ENCODE measurements at places on chromosomes 3 and 15.

GRCh38 chr15:74489518-74490338 lies 28.8 kb upstream of the UBL7 start:
- DNase-seq = peak; percentile 46
- H3K36me3 ChIP-seq = no peaks in the 10 kb centered on the region
- H3K4me3 ChIP-seq = no peak overlapping the region
- no peak overlapping the region for H3K27ac ChIP-seq
- H3K27me3 ChIP-seq = no peaks in the 10 kb centered on the region

- peak overlapping the region; percentile 89 for H3K27ac ChIP-seq
- H3K4me1 ChIP-seq = peaks cover 39% of the 10 kb centered on the region
- peak overlapping the region; percentile 84 for H3K4me3 ChIP-seq
- H3K36me3 ChIP-seq = no peaks in the 10 kb centered on the region
- H3K27me3 ChIP-seq = peaks cover 46% of the 10 kb centered on the region
- DNase-seq = no peak
Observed at GRCh38 chr15:82044373-82045178, 1.2 kb downstream of the MEX3B start.

DNA sequence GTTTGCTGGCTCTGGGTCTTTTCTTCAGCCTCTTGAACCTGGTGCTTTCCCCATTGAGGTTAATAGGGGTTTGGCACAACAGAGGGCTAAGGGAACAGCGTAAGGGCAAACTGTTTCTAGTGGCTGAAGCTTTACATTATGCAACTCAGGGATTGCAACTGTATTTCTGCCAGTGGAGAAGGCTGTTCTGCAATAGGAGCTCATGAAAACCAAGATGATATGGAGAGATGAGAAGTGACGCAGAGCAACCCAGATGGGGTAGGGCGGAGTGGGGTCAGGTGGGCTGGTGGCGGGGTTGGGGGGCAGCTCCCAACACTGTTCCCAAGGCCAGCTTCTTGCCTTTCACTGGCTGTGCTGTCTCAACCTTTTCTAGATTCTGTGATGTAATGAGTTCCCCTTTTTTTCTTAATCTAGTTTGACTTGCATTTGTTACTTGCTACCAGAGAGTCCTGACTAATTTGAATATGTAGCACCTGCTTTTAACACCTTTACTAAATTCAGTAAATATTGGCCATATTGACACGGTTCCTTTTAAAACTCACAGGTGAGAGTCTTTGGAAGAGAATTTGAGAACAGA lies 7.2 kb downstream of the GXYLT2 start:
- no peaks in the 10 kb centered on the region for H3K27me3 ChIP-seq
- no peaks in the 10 kb centered on the region for H3K36me3 ChIP-seq
- no peak for DNase-seq
- peaks cover 3% of the 10 kb centered on the region for H3K4me1 ChIP-seq
- H3K27ac ChIP-seq = no peak overlapping the region

DNA sequence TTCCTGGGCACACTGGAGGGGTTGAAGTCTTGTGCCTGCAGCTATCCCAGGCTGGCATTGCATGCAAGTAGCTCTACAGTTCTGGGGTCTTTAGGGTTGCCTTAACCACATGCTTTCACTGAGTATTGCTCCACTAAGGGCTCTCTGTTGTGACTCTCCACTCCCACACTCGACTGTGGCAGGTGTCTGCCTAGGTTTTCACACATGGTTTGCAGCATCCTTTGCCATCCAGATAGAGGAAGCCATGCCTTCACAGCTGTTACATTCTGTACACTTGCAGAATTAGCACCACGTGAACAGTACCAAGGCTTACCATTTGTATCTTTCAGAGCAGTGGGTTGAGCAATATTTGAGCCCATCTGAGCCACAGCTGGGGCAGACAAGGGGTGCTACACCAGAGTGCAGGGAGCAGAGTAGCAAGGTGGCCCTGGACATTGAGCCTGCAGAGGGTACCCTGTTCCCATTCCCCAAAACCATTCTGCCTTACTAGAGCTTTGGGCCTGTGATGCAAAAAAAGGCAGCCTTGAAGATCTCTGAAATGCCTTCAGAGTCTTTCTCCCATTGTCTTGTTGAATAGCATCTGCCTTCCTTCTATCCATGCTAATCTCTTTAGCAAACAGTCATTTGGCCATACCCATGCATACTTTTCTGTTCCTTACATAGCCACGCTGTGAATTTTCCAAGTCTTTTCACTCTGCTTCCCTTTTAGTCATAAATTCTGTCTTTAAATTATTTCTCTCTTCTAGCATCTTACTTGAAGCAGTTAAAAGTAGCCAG lies 95.2 kb upstream of the PLCL2 start:
- no peaks in the 10 kb centered on the region for H3K36me3 ChIP-seq
- H3K27me3 ChIP-seq = no peaks in the 10 kb centered on the region
- no peak overlapping the region for H3K4me3 ChIP-seq
- no peak for DNase-seq
- H3K27ac ChIP-seq = no peak overlapping the region

GRCh38 chr15:95278532-95279245 lies 1047.3 kb downstream of the MCTP2 start:
- H3K4me3 ChIP-seq = no peak overlapping the region
- peaks cover 40% of the 10 kb centered on the region for H3K4me1 ChIP-seq
- no peak for DNase-seq
- peak overlapping the region; percentile 79 for H3K27ac ChIP-seq
- no peaks in the 10 kb centered on the region for H3K36me3 ChIP-seq

DNA sequence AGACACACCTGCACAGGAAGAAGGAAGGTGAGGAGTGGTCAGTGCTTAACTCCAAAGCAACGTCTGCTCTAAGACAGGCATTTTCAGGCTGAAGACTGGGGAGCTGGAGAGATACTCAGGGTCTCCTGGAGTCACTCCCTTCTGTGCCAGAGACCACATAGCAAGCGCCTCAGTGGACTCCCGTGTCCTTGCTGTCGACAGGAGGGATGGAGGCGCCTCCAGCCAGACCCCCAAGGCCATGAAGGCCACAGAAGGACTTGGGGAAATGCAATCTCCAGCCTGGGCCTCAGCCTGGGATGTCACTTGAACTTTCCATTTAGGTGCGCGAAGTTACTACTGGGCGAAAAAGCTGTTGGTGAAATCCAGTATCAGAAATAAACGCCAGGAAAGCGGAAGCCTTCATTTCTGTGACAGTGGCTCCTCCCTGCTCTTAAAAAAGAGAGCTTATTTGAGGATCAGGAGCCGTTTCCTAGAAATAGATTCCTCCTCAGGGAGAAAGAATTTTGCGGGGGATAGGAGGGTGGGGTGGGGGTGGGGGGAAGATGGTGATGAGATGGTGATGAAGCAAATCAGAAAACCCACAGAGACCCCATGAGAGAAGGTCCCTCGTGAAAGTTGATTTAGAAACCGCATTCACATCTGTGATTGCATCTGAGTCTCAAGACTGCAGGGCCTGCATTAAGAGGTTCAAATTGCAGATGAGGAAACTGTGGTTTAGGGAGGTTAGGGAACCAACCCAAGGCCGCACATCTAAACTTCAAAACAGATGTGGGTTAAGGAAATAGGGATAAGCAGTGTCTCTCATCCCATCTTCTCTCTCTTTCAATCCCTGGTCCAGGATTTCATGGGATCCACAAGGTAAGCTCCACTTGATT lies 78.8 kb downstream of the ATP2B2 start:
- no peak overlapping the region for H3K27ac ChIP-seq
- DNase-seq = no peak
- H3K27me3 ChIP-seq = no peaks in the 10 kb centered on the region
- no peak overlapping the region for H3K4me3 ChIP-seq
- no peaks in the 10 kb centered on the region for H3K36me3 ChIP-seq
- no peaks in the 10 kb centered on the region for H3K4me1 ChIP-seq

DNA sequence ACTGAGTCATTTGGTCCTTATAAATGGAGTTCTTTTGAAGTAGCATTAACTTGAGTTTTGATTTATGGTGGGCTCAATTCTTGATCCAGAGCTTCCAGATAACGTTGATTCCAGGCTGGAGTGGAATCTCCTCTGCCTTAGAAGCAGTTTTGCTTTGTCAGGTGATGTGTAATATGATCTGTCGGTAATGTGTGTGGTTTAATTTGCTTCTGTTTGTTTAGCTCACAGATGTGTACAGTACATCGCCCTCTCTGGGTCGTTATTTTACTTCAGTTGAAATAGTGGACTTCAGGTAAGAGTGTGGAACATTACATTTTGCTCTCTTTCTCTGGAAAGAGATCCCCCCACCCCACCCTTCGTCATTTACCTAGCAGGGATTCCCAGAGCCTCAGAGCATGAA lies 23.1 kb downstream of the C3orf52 start:
- H3K27ac ChIP-seq = no peak overlapping the region
- H3K27me3 ChIP-seq = no peaks in the 10 kb centered on the region
- peaks cover 6% of the 10 kb centered on the region for H3K4me1 ChIP-seq
- peaks cover 49% of the 10 kb centered on the region for H3K36me3 ChIP-seq
- H3K4me3 ChIP-seq = no peak overlapping the region

- H3K4me1 ChIP-seq = peaks cover 38% of the 10 kb centered on the region
- H3K27me3 ChIP-seq = no peaks in the 10 kb centered on the region
- no peaks in the 10 kb centered on the region for H3K36me3 ChIP-seq
Observed at GRCh38 chr15:34334672-34335071, 2.9 kb downstream of the SLC12A6 start.

DNA sequence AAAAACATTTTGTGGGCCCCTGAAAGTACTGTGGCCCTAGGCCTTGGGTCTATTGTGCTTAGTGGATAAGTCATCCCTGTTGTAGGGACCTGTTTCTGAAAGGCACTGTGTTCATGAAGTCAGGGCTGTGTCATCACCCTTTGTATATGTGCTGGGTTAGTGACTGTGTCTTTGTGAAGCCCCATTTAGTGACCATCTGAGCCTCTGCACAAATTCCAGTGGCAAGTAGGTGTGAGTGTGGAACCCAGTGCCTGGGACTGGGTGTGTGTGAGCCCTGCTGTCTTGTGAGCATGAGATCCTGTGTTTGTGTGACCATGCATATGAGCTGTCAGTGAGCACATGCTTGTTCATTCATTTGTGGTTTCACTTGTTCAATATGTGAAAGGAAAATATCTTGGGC lies 1.2 kb upstream of the HYAL1 start:
- H3K4me3 ChIP-seq = no peak overlapping the region
- no peak overlapping the region for H3K27ac ChIP-seq
- peaks cover 25% of the 10 kb centered on the region for H3K4me1 ChIP-seq
- no peak for DNase-seq
- H3K36me3 ChIP-seq = no peaks in the 10 kb centered on the region

DNA sequence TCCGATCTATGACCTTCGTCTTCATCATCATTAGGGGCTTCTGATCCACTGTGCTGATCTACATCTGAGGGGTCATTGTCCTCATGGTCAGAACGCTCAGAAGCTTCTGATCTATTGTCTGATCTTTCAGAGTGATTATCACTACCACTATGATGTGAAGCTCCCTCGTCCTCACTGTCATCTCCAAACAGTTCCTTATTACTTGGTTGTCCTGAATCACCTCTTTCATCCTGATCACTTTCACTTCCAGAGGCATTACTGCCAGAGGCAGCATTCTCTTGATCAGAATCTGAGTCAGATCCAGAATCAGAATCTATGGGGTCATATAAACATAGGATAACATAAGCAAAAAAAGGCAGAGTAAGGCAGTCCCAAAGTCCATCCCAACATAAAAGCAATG lies 5.4 kb downstream of the LEO1 start:
- no peak overlapping the region for H3K27ac ChIP-seq
- peaks cover 15% of the 10 kb centered on the region for H3K4me1 ChIP-seq
- no peak for DNase-seq
- H3K27me3 ChIP-seq = no peaks in the 10 kb centered on the region
- peaks cover 37% of the 10 kb centered on the region for H3K36me3 ChIP-seq

All from stomach (tissue), 19 donors.